ENCODE measurements at places on chromosomes 16 and 17.

DNA sequence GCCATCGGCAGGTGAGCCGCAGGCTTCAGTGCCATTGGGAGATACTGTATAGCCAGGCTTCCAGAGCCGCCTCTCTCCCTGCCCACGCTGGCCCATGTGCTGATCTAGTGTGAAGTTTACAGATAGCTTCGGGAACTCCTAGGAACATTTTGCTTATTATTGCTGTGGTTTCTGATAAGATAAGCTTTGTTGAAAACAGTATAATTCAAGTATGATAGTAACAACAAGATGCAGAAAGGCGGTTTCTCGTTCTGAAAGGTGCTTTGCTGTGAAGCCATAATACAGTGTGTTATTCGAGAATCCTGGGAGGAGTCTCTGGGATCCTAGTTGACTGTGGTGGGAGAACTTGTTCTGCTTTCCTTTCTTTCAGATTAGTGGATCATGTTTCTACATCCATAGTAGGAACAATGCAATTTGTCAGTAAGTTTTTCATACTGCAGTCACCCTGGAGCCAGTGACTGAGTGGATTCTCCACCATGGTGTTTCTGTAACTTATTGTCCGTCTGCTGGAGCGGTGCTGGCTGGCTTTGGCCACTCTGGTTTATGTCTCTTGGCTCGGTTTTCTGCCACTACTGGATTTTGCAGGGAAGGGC, 31.5 kb downstream of the RAB11FIP3 start:
- no peak for DNase-seq

DNA sequence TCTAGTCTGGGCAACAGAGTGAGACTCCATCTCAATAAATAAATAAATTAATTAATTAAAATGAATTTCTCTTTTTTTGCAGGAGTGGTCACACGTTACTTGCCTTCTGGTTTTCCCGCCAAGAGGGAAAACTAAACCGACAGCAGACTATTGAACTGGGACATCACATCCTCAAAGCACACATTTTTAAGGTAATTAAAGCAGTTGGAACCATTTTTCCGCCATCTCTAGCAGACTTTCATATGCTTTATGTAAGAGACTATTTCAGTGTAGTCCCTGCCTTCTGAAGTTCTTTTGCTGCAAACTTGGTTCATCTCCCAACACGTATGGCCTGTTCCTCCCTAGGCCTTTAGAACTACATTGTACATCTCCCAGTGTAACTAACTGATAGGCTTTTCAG, 66.5 kb downstream of the CYB561 start:
- DNase-seq, result no peak

- DNase-seq, result no peak
Observed at GRCh38 chr17:40104594-40105486, 4.5 kb upstream of the NR1D1 start.

DNA sequence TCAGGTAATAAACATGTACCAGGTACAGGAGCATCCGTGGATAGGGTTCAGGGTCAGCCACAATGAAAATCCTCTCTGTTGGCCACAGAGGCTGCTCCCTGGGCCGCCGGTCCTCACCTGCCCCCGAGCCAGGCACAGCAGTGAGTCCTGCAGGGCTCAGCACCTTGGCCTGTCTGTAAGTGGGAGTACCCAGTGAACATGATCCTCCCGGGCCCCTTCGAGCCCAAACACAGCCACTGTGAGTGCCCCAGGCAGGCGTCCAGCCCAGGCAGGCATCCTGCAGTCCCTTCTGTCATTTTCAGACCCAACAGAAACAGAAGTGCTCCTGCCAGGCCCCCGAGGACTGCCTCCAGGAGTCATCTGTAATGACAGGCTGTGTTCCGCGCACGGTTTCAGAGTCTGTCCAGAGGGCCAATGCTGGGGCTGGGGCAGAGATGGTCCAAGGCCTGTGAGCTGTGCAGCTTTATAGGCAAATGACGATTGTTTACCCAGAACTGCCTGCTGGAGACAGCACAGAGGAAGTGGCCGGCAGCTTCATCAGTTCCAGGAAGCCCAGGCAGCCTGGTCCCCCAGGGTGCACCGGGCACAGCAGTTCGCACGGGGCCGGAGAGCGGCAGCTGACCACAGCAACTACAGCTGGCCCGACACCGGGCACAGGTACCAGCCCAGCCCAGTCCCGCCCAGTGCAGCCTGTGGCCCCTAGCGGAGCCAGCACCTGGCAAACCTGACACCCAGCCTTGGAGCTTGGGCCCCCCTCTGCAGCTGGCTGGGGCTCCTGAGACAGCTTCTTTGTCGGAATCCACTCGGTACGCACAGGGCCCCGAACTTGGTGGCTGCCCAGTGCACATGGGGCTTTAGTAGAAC, 13.2 kb downstream of the SLC7A5 start:
- peak; percentile 69 for DNase-seq

- no peak for DNase-seq
Observed at GRCh38 chr16:78096386-78096785, 3.1 kb upstream of the WWOX start.

DNA sequence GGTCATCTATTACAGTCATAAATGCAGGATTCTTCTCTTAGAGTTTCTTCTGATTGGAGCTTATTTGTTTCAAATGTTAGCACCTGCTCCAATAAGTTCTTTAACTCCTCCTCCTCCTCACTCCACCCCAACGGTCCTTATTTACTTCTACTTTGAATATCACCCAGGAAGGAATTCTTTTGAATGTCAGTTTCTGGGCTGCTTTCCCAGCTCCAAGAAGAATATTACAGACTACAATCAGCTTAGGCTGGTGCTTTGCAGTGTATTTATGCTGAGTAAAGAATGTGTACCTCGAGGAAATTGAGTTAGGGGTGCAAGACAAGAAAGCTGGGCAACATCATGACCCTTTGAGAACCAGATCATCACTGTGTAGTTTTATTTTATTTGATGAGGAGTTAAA, 30.8 kb downstream of the MAP3K3 start:
- no peak for DNase-seq
